Stimulated activated CD8-positive, alpha-beta memory T cell treated with anti-CD3 and anti-CD28 coated beads, Interleukin-7, amount 100 ng/mL, for 4 hours (primary cell): ENCODE measurements at places on chromosomes 5 and 9.

- peak; percentile 38 for DNase-seq
These were observed 226.9 kb downstream of the MSX2 start for GRCh38 chr5:174951151-174951780.

DNA sequence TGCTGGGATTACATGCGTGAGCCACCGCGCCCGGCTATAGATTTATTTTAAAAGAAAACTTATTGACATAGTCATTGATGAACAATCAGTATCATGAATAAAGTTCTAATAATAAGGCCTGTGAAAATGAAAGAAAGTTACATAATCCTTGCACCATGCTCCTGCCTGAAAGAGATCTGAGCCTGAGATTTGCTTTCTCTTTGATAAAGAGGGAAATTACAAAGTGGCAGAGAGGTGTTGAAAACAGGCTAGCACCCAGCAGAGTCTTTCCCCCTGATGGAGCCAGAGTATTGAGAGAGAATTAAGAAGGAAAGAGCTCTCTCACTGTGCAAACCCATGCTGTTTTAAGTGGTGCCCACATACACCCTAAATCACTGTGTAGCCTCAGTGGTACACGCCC, 37.2 kb downstream of the SLC6A7 start:
- no peak for DNase-seq

DNA sequence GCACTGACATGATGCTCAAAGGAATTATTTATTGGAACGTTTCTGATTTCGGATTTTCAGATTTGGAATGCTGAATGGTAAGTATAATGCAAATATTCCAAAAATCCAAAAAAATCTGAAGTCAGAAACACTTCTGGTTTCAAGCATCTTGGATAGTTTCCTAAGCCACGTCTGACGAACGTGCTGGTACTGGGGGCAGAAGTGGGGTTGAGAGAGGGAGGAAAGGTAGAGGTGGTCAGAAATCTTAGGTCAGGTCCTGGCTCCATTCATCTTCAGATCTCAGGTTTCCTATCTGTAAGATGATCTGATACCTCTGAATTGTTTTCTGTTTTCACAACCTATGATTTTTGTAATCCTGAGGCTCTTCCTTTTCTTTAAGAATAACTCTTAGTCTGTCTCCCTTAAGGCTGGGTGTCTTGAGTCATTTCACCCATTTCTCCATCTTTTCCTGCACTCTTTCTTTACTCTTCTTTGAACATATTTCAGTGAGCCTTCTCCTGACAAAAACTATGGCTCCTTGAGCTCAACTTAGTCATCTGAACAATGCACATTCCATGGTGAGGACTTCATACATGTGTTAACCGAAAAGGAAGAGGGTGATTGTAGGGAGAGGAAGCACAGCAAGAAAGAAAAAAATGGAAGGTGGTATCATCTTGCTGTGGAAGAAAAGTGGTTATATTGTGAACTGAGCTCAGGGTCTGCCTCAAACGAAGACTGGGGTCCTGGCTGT, 3.3 kb downstream of the SGCD start:
- no peak for DNase-seq

- DNase-seq = no peak
These were observed 265.1 kb downstream of the ARL15 start for GRCh38 chr5:54045077-54045792.

GRCh38 chr5:111984044-111984443, 227.1 kb upstream of the NREP start:
- no peak for DNase-seq

DNA sequence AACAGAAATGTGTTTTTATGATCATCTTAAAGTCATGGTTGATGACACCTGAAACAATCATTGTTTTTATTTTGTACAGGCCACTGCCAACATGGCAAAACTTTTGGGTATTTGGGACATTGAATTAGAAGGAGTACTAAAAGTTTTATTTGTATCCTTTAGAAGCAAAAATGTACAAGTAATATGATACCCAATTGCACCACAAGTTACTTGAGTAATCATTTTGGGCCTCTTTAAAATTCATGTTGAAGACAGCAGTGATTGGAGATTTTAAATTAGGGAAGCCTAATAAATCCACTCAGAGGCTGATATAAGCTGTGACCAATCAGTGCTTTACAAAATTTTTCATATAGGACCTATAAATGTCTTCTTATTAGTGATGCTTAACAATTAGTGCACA, 212.9 kb downstream of the MARCHF11 start:
- no peak for DNase-seq

GRCh38 chr9:99870126-99870525, 36.3 kb upstream of the STX17 start:
- DNase-seq = no peak

DNA sequence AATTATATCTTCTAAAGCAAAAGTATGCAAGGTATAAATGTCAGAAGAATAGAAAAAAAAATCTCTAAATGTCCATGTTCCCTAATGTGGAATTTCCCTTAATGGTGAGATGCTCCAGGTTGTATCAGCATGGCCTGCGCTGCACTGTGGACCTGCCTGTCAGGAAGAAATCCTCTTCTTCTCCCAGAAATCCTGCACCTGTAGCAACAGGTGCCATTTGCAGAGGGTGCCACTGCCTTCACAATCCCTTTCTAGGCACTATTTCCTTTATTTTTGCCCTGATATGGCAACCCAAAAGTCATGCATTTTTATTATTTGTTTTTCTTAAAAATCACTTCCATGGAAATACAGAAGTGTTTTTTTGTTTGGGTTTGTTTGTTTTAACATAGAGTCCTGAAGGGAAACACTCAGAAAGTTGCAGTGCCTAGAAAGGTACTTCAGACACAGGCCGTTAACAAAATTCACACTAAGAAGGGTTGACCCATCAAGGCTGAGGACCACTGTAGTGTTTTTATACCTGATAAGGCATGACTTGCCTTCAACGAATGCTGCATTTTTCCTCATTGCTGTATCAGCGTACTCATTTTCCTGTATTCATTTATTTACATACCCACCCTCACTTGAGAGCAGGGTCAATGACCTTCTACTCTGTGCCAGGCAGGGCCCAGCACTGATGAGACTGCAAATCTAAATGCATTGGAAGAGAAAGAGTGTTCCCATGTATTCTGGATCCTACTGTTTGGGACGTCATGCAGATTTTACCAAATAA, 177.8 kb downstream of the SNX18 start:
- DNase-seq = no peak

- no peak for DNase-seq
These were observed 1.2 kb downstream of the CXXC5 start for GRCh38 chr5:139649082-139649991.

- no peak for DNase-seq
These were observed 500.2 kb upstream of the NUDT12 start for GRCh38 chr5:104062621-104063377.

GRCh38 chr5:40235471-40236400, 444.0 kb upstream of the PTGER4 start:
- no peak for DNase-seq

DNA sequence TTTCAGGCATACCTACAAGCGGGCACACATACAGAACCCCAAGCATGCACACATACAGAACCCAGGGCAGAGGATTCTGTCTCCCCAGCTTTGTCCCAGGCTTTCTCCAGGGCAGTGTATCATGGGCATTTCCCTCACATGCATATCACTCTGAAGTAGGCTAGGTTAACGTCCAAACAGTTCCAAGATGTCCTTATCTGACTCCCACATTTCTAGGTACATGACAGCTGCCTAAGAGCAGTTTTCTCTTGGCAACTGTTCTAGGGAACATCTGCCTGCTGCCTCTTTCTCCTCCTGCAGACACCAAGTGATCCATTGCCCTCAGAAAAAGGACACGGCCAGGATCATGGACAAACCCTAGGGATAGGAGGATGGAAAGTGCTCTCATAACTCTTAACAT, 84.9 kb upstream of the NR3C1 start:
- DNase-seq = no peak

- DNase-seq = no peak
These were observed 3.5 kb upstream of the SMC2 start for GRCh38 chr9:104090578-104090977.

GRCh38 chr9:123925819-123926218, 4.1 kb downstream of the DENND1A start:
- no peak for DNase-seq

DNA sequence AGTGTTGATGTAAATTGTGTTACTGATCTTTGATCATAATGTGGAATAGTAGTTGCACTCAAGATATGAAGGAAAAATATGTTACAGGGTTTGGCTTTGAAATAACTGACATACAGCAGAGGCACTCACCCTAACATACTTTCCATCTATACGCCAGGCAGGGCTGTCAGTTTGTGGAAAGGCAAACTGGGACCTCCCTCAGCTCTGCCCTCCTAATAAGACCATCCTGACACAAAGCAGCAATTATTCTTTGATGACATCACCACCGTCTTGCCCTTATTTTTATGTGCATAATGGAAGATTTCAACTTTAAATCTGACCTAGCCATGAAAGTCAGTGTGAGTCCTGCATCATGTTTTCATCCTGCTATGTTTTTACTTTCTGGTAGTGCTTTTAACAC, 42.9 kb downstream of the ITGA1 start:
- no peak for DNase-seq

GRCh38 chr5:1654786-1655495, 131.2 kb upstream of the LPCAT1 start:
- DNase-seq = no peak

GRCh38 chr5:38069360-38069759, 189.0 kb upstream of the EGFLAM start:
- no peak for DNase-seq

DNA sequence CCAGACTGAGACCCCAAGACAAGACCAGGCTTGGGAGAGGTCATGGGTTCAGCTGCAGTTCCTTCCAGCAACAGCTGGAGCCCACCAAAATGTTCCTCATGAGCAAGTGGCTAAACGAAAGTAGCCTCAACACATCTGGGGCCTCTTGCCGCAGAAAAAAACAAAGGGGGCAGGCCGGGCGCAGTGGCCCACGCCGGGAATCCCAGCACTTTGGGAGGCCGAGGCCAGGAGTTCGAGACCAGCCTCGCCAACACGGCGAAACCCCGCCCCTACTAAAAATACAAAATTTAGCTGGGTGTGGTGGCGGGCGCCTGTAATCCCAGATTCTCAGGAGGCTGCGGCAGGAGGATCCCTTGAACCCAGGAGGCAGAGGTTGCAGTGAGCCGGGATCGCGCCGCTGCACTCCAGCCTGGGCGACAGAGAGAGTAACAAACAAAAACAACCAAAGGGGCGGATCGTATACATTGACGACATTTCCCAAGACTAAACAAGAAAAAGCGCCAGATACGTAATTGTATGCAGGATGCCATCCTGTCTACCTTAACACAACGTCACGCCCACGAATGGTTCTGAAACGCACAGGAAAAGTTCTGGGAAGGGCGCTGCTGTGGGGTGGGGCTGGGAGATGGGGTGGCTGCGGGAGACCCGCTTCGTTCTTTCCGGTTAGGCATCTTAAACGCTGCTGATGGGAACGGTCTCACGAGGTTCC, 1.7 kb downstream of the INPP5E start:
- DNase-seq = no peak

- no peak for DNase-seq
These were observed 76.0 kb upstream of the DAP start for GRCh38 chr5:10836986-10837385.

- no peak for DNase-seq
These were observed 6.3 kb downstream of the RAPGEF1 start for GRCh38 chr9:131733541-131734061.

DNA sequence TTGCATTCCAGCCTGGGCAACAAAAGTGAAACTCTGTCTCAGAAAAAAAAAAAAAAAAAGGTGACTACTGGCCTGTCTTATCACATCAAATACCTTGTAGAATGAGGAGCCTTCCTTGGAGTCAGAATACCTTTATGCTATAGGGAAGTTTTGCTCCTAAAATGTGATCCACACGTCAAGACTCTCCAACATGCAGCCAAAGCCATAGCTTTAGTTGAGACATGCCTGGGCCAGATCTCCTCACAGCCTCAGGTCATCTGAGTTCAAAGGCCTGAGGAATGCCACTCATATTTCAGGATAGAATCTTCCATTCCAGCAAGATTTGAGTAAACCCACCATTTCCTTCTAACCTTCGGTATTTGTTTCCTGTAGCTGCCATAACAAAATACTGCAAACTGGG, 13.7 kb upstream of the SOWAHA start:
- no peak for DNase-seq

DNA sequence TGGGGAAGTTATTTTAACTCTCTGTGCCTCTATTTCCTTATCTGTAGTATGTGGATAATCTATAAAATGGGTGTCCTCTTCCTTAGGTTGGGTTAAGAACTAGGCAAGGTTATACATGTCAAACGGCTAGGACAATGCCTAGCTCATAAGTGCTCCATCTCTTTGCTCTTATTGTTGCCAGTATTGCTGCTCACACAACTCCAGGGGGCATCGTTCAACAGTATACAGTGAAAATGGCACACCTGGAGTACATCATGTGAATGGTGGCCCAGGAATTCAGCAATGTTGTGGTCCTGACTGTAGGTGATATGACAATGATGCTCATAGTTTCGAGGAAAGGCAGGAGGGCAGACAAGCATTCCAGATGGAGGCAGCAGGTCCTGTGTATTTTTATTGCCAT, 30.1 kb downstream of the SLIT3 start:
- DNase-seq = no peak

- DNase-seq = no peak
These were observed 25.9 kb downstream of the CFAP90 start for GRCh38 chr5:7824995-7825394.

DNA sequence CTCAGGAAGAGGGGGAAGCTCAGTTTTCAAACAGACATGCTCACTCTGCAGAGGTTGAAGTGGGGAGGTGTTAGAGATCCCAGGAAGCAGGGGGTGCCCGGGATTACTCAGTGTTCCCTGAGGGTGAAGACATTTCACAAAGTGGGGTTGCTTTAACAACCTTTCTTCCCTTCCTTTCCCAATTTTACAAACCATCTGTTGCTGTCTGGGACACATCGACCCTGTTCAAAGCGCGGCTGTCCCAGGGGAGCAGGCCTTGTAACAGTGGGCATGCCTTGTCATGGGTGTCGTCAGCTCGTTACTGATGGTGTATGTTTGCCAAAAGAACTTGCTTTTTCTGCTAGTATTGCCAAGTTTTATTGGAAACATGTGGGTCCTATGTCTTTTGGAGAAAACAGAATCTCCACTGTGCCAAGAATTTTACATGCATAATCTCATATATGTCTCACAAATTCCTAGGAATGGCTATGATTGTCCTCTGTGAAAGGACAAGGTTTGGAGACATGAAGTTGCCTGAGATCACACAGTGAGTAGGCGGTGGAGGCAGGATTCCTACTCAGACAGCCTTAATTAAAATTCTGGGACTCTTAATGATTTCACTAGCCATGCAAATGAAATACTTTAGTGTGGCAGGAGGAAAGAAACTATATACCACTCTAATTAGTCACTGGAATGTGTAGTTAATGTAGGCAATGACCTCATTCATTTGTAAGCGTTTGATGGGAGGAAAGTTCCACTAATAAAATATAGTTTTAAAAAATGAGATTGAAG, 198.9 kb downstream of the NXNL2 start:
- no peak for DNase-seq

DNA sequence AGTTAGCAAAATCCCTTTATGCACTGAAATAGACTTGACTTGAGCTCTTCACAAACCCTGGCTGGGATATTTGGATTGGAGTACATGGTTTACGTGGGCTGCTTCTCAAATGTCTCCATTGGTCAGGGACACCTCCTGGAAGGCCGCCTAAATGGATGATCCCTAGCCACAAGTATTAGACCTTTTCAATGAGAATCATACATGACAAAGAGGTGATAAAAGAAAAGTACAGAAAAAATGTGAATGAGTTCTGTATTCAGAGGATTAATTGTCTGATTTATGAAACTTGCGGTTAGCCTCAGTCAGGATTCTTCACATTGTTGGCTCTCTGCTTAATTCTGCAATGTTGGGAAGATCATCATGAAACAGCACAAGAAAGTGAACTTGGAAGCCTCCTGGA, 752.8 kb upstream of the ADAMTS16 start:
- no peak for DNase-seq
